Fibroblast of gingiva (primary cell): ENCODE measurements at places on chromosomes 2 and 18.

DNA sequence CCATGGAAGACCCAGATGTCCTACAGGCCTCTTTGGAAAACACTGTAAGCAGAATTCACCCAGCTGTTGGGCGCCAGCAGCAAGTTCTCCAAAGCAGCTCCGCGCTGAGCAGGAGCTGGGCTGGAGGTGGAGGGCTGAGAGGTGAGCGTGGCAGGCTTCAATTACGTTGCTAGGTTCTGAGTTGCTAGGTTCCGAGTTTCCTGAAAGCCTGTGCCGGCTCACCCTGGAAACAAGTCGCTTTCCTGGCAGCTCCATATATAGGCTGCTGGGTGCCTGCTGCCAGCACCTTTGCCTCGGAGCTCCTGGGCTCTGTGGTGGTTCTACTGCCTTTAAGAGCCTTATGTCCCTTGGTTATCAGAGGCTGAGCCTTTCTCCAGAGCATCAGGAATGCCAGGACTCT is 14.4 kb upstream of the EGR4 start:
- DNase-seq: no peak

DNA sequence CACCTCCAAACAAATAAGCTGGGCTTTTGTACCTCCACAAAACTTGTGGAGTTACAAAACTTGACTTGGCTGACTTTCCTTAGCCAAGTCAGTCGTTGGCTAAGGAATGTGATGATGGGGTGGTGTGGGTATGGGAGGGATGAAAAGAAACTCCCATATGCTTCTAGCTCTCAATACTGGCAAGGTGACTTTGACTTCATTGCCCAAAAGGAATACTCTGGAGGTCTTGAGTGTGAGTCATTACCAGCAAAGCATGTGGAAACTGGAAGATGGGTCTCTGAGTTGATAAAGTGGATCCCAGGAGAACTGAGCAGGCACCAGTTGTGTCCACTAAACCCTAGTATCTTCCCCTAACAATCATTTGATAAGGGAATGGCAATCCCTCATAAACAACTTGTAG is 226.7 kb downstream of the GULP1 start:
- peak; percentile 42 for DNase-seq

DNA sequence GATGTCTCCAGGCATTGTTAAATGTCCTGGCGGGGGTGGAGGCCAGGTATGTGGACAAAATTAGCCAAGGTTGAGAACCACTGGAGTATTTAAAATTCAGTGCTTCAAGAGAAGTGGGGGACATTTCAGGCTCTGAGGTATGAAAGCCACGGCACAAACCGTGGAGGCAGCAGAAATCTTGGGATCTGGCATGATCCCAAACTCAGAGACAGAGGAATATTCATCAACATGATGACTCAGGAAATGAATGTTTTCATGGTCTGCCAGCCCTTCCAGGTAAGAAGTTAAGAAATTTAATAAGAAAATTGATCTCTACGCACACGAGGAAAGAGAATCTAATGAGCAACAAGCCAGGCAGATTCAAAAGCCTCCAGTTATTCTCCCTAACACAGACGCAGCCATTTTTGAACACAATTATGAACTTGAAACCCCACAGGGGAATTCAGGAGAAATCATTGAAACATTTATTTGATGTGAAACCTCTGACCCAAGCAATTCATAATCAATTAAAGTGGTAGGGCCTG is 11.3 kb upstream of the GRP start:
- no peak for DNase-seq

- DNase-seq: no peak
Measured at GRCh38 chr2:176582176-176582575, 312.9 kb downstream of the MTX2 start.

GRCh38 chr2:13919981-13920382 is 712.5 kb upstream of the LRATD1 start:
- no peak for DNase-seq

DNA sequence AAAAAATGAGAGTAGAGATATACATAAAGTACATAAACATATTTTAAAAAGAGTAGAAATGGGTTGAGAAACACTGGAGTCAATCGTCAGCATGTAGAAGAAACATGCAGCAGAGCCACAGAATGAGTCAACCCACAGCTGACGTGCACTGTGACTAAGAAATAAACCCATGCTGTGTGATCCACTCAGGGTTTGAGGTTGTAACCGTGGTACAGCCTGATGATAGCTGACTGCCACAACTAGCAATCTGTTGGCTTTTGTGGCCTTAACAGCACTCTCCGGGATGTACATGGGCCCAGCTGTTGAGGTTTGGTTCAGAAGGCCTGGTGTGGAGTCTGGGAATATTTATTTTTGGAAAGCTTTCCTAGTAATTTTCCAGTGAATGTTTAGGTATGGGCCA is 554.4 kb upstream of the MEX3C start:
- DNase-seq: no peak

DNA sequence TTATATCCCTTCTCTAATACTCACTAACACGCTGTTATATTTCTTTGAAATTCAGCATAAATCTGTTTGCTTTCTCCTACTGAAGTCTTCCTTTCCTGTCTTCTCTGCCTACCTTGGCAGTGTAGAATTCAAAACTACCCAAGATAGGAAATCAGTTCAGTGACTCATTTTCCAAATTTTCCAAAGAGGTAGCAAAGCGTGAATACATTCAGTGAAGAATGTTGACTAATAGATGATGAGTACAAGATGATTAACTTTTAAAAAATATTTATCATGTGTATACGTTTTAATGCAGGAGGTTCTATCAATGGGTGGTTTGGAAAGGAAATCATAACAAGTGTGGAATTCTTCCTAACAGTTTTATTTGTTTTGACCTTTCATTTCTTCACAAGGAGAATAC is 201.9 kb upstream of the SLC8A1 start:
- DNase-seq: no peak

- no peak for DNase-seq
Measured at GRCh38 chr18:78639006-78639950, 340.3 kb upstream of the SALL3 start.

- peak; percentile 8 for DNase-seq
Measured at GRCh38 chr2:168798076-168798887, 4.2 kb upstream of the NOSTRIN start.

DNA sequence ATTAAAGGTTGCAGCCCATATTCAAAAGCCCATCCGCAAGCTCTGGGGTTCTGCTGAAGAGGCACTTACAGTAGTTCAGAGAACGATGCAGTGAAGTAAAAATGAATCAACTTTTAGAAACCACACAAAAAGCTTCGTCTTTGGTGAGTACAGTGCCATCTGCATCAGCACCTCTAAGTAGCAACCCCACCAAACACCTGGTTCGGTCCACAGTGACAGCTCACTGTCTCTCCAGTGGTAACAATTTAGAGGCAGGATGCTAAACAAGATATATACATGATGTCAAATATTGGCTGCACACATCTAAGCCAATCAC is 275.4 kb upstream of the TCF4 start:
- no peak for DNase-seq

DNA sequence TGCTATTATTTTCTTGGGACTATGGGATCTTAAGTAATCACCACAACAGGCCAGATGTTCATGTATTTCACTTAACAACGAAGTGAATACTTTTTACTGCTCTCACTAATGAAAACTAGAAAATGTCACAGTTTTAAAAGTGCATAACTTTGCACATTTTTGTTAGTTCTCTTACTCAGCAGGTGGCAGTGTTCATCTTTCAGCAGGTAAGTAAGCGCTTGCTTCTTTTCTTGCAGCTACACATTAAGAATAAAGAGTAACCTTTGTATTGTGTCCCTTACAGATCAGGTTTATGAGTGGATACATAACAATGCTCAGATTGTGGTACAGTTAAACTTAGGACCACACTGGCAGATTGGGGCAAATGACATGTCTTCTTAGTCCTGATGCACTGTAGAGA is 61.0 kb downstream of the DAW1 start:
- no peak for DNase-seq

DNA sequence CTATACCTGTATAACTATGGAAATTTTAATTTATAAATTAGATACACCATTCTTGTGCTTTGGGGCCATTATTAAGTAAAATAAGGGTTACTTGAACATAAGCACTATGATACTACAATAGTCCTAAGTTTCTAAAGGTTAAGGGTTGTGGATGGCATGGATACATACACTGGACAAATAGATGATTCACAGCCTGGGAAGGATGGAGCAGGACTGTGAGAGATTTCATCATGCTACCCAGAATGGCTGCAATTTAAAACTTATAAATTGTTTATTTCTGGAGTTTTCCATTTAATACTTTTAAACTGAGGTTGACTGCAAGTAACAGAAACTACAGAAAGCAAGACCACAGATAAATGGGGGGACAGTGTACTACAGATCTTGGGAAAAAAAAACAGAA is 295.8 kb upstream of the ZNF804A start:
- no peak for DNase-seq

DNA sequence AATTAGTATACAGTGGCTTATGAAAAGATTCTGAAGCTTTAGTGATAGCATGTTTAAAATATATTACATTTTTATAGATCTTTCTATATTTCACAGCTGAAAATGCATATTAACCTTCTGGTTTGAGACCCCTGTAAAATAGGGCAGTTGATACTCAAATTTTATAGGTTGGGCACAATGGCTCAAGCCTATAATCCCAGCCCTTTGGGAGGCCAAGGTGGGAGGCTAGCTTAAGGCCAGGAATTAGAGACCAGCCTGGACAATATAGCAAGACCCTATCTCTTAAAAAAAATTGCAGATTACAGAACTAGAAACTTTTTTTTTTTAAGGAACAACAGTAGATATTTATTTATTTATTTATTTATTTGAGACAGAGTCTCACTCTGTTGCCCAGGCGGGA is 31.2 kb downstream of the NBEAL1 start:
- DNase-seq: no peak

DNA sequence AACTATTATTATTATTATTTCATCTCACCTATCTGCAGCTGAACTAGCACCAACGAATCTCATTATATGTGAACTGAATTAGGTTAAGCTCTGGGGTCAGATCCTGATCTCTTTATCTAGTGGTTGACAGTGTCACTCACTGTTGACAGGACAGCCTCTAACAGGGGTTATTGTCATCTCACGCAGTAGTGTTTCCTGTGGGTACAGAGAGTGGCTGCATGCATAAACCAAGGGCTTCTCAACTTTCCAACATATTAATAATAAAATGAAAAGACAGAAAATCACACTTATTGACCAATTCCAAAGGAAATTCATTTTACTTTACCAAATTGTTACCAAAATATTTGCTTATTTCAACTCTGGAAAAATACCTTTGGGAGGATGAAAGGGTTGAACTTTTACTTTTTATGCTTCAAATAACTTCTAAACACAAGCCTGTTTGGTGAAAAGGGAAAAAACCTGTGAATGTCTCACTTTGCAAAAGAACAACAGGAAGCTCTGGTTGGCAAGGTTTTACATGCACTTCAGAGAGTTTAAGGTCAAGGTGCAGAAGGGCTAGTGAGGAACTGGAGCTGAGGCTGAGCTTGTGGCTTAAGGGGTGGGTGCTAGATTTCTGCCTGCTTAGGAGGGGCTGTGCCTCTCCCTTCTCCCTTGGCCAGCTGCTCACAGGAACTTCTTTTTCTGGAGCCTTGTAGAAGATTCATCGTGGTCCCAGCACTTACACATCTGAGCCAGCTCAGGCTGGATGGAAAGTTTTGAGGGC is 72.6 kb downstream of the CTAGE1 start:
- DNase-seq: no peak

DNA sequence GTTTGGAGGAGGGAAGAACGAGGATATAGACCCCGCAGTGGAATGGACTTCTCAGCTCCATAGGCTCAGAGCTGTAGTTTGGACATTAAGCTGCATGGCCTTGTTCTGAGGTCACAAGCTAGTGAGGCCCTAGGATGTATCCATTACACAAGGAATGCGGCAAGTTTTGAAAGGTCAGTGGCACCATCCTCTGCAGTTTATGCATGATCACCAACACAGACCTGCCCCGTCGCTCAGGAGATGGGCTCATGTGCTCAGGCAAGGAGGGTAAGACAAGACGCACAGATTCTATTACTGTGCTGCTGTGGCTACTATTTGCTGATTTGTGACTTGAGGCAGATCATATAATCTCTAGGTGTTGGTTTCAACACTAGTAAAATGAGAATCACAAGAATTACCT is 110.9 kb downstream of the FAM161A start:
- no peak for DNase-seq

DNA sequence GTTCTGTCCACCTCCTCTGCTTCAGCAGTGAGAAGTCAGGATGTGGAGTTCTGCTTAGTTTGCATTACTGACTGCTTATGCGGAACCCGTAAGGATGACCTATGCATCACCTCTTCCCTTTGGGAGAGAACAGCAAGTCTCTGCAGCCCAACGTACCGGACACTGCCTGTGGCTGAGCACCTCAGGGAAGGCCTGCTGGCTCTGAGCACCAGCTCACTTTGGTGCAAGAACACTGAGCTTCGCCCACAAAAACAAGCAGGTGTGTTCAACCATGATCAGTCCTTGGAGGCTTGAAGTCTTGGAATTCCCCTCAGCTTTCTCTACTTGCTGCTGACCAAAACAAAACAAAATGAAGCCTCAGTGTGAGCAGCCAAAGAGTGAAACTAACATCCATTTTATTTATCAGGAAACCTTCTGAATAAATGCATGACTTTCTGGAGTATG is 52.7 kb upstream of the NCK2 start:
- DNase-seq: no peak

DNA sequence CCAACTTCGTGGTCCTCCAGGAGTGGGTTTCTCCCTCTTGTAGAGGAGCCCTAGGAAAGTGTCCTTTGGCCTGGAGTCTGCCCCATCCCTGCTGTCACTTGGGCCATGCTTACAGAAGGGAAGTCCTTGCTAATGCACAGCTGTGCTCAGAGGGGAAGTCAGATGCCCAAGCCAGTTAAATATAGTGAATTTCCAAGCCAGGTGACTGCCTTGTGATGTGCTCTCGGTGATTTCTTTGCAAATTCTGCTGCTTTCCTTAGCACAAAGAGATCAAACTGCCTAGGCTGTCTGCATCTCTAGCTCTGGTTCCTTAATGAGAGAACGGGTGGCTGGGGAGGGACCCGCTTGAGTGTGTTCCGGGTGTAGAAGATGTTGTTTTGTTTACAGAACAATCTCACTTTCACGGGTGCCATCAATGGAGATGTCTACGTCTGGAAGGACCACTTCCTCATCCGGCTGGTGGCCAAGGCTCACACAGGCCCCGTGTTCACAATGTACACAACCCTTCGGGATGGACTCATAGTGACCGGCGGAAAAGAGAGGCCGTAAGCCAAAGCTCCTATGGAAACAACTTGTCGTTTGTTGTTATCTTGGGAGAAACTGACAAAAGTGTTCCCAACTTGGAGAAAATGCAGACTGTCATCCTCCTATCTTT is 91.4 kb downstream of the RTN4 start:
- DNase-seq: no peak

DNA sequence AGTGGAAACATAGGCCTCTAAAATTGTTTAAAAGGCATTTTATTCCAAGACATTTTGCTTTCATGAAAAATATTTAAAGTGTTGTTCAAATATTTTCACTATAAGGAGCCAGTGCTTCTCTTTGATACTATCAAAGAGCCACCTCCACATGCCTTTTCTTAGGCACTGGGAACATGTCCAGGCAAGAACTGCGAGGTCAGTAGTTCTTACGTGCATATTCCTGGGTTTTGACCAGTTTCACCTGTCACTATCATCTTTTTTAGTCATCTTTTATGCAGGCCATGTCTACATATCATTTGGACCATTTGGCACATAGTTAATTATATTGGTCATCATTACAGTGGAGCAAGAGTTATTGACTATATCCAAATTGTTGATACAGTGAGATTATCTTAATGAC is 195.3 kb downstream of the CCDC85A start:
- DNase-seq: no peak

- DNase-seq: no peak
Measured at GRCh38 chr18:40420675-40421074, 1534.4 kb upstream of the PIK3C3 start.

GRCh38 chr2:44100351-44100750 is 68.3 kb upstream of the PPM1B start:
- DNase-seq: peak; percentile 94
